Amygdala (tissue), 56 donors: ENCODE measurements at places on chromosomes 5 and 9.

DNA sequence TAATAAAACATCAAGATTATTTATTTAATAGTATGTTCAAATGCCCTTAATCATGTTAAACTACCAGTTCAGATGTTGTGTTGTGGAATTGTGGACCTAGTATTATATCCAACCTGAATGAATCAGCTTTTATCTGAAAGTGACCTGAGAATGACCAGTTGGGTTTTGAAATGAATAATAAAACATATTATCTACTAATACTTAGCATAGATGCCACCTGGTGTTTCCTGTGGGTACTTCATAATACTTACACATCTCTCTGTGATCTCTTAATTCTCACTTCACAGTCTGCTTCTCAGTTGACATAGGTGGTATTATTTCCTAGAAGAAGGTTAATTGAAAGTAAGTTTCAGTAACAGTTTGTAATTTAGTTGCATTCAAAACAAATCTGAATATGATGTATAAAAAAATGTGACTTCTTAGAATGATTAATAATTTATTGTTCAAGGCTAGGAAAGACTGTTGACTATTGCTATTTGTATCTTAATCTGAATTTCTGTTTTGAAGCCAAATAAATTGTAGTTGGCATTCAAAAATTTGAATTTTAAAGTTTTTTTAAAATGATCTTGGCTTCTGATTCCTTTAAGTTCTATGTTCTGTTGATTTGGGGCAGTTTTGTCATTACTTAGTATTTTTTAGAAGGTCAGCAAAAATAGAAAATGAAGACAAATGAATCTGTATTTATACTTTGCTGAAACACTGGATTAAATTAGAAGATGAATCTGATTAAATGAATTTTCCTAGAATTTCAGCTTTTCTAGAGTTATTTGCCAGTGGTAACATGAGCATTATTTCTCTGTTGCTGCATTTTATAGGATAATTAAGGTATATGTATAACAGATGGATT lies 48.2 kb downstream of the KIF2A start:
- DNase-seq: no peak

GRCh38 chr5:106241409-106241808 lies 1429.3 kb downstream of the EFNA5 start:
- DNase-seq: no peak

DNA sequence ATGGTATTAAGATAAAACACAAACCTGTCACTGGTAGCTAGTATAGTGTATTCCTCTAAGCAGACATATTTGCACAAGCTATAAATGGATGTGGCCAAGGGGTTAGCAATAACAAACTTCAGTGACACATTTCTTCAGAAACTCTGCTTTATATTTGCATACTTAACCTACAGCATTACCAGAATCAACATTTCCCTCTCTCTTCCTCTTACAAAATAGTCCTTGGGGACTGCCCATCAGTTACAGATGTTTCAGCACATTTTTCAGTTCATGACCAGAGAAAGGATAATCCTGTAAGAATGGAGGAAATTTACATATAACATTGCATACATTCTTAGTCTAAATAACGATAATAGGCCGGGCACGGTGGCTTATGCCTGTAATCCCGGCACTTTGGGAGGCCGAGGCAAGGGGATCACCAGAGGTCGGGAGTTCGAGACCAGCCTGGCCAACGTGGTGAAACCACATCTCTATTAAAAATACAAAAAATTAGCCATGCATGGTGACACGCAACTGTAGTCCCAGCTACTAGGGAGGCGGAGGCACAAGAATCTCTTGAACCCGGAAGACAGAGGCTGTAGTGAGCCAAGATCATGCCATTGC lies 25.3 kb upstream of the SLC1A1 start:
- no peak for DNase-seq

GRCh38 chr5:149345892-149346222 lies 558 bp downstream of the GRPEL2 start:
- DNase-seq: no peak

GRCh38 chr9:113590991-113591898 lies 127.7 kb downstream of the RGS3 start:
- peak; percentile 74 for DNase-seq

- DNase-seq: no peak
These were observed 124.8 kb upstream of the IQGAP2 start for GRCh38 chr5:76278261-76278789.

- no peak for DNase-seq
These were observed 687.9 kb upstream of the RGMB start for GRCh38 chr5:98085593-98085992.

GRCh38 chr9:118023644-118024043 lies 319.4 kb downstream of the TLR4 start:
- DNase-seq: no peak

- peak; percentile 57 for DNase-seq
These were observed 46.8 kb upstream of the RNF20 start for GRCh38 chr9:101486693-101487442.

DNA sequence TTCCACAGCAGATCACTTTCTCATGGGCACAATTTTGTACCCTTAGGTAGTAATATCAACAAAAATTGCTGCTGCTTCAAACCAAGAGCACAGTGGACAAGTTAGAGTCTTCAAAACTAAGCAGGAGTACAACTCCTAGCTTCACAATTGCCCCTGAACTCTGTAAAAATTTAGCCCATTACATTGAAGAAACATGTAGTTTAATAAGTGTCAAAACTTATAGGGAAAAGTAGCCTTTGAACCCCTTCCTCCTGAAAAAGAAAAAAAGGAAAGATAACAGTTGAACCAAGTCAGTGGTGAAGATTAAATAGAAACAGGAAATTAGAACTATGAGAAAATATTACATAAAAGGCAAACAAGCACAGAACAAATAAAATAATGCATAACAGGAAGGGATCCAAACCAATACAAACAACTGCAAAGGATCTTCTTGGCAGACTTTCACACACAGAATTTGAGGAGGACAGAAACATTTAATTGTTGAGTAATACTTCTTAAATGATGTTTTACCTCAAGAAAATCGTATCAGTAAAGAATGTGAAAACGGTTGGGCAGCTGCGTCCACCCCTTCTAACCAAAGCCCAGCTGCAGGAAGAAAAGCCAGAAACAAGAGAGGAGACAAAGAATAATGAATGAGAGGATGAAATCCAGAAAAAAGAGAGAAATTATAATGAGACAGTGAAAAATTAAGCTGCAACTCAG lies 636.0 kb downstream of the NR2F1-AS1 start:
- no peak for DNase-seq

DNA sequence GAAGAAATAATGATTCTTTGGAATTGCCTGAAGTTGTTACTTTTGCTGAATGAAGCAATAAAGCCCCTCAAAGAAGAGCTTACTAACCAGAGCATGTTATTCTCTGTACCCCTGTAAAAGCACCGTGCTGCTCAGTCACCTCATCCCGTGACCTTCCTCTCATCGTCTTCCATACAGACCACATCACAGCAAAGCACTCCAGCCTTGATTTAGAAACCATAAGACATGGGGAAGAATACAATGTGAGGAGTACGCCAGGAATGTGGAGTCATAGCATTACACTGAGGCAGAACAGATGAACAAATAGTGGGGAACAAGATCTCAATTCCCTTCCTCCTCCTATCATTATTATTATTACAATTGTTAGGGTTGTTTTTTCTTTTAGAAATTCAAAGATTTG lies 49.1 kb downstream of the ERAP1 start:
- DNase-seq: no peak

- DNase-seq: no peak
These were observed 398.9 kb upstream of the PCSK5 start for GRCh38 chr9:75491533-75491932.

GRCh38 chr5:6410421-6410820 lies 32.1 kb upstream of the MED10 start:
- DNase-seq: no peak

- DNase-seq: no peak
These were observed 13.3 kb downstream of the HMMR start for GRCh38 chr5:163473635-163474243.

GRCh38 chr9:18068900-18069299 lies 405.1 kb upstream of the ADAMTSL1 start:
- DNase-seq: no peak

- DNase-seq: no peak
These were observed 22.5 kb upstream of the N4BP3 start for GRCh38 chr5:178090856-178091255.

DNA sequence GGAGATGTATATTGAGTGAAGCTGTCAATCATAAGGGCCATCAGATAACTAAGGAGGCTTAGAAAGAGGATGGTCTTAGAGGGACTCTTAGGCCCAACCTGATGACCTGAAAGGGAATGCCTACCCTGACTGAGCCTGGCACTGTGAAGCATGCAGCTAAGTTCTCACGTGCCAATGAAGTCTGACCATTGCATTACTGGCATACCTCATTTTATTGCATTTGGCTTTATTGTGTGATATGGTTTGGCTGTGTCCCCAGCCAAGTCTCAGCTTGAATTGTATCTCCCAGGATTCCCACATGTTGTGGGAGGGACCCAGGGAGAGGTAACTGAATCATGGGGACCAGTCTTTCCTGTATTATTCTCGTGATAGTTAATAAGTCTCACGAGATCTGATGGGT lies 421.6 kb upstream of the SGCD start:
- no peak for DNase-seq

DNA sequence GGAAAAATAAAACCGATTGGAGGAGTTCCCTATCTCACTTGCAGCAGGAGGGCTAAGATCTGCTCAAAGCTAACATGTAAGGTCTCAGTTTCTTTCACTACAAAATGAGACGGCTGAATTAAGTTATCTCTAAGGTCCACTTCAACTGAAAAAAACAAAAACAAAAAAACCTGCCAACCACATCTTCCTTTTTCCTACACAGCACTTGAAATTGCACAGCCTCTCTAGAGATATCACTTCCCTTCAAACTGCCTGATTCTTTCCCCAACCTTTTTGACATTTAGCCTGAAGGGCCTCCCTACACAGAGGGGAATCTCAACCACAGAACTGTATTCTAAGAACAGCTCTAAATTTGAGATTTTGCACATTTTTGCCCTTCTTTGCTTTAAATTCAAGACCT lies 227.9 kb upstream of the TARS1 start:
- DNase-seq: no peak

GRCh38 chr5:57324181-57324580 lies 150.3 kb downstream of the GPBP1 start:
- peak; percentile 14 for DNase-seq

DNA sequence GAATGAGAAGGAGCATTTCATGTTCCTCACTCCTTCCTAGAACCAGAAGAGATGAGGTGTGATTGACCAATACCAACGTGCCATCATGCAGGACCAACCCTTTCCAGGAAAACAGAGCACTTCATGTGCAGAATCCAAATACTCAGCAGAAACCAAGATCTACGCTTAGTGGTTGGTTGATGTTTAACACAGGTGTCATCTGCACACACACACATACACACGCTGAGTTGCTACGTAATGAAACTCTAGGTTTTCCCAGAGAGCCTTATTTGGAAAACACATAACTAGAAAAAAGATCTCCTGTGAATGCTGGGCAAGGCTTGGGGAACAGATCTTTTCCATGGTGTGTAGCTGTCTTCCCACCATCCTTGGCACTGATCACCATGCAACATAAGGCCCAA lies 21.1 kb upstream of the ZNF622 start:
- no peak for DNase-seq

- no peak for DNase-seq
These were observed 42.5 kb downstream of the NXNL2 start for GRCh38 chr9:88577256-88578120.

- no peak for DNase-seq
These were observed 176.0 kb downstream of the OLFM1 start for GRCh38 chr9:135263511-135263910.

GRCh38 chr5:104111632-104112031 lies 549.0 kb upstream of the NUDT12 start:
- no peak for DNase-seq

DNA sequence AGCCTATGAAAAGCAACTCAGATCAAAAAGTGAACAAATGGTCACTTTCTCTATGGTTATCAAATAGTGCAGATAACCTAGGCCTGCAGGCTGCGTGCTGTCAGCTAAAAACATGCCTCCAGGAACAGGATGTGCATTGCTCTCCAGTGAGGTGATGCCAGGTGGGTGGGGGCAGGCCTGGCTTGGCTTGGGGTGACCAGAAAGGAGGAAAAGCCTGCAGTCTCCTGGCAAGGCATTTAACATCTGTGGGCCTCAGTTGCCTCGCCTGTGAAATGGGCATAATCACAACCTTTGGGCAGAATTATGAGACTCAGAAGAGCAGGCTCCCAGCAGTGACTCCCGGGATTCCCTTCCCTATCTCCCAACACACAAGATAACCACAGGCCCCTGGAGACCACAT lies 135.9 kb downstream of the COL23A1 start:
- no peak for DNase-seq

- DNase-seq: no peak
These were observed 142.6 kb downstream of the FAM114A2 start for GRCh38 chr5:153896117-153896516.

GRCh38 chr9:138078846-138079245 lies 201.3 kb downstream of the CACNA1B start:
- DNase-seq: no peak

DNA sequence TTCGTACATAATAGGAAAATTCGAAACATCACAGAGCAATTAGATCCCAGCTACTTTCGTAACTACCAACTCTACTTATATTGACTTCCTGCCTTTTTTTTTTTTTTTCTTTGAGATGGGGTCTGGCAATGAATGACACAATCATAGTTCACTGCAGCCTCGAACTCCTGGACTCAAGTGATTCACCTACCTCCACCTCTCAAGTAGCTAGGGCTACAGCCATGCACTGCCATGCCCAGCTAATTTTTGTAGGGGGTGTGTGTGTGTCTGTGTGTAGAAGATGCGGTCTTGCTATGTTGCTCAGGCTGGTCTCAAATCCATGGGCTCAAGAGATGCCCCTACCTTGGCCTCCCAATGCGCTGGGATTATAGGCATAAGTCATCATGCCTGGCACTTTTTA lies 5.8 kb upstream of the PAIP2 start:
- no peak for DNase-seq

DNA sequence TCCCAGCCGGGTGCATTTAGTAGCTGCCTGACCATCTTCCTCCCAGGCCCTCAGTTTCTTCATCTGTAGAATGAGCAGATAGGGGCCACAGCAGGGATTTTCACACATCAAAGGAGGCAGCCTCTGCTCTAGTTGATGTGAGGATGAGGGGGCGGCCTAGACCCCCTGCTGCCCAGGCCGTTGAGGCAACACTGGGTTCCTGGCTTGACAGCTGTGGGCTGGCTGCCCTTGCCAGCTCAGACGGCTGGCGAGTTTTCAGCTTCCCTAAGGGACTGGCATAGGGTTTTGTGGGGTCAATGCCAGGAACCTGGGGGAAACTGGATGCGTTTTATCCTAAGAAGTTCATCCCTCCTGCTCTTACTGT lies 49.6 kb downstream of the NDST1 start:
- DNase-seq: no peak

GRCh38 chr9:130183133-130183762 lies 11.0 kb downstream of the NCS1 start:
- DNase-seq: no peak

- DNase-seq: no peak
These were observed 129.9 kb downstream of the INSYN2B start for GRCh38 chr5:169850409-169850808.

DNA sequence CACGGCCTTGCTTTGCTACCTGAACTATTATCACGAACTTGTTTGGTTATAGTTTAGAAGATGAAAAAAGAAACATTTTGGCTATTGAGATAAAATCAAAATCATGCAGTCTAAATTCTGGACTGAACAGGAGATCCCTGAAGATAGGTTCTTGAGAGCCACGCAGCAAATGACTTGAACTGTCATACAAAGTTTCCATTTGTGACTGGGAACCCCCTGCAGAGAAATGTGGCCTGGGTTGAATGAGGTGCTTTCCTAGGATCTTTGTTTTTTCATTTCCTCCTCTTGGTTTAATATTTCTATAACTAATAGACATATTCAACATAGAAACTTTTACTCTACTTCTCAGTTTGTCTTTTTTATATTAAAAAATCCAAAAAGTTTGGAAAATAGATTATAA lies 184.7 kb upstream of the TRPM3 start:
- no peak for DNase-seq
